ENCODE measurements at places on chromosomes 5 and 9.

GRCh38 chr5:137831105-137831504 is 36.6 kb upstream of the MYOT start:
- no peak for DNase-seq

GRCh38 chr9:95057101-95057500 is 260.4 kb downstream of the FANCC start:
- no peak for DNase-seq

DNA sequence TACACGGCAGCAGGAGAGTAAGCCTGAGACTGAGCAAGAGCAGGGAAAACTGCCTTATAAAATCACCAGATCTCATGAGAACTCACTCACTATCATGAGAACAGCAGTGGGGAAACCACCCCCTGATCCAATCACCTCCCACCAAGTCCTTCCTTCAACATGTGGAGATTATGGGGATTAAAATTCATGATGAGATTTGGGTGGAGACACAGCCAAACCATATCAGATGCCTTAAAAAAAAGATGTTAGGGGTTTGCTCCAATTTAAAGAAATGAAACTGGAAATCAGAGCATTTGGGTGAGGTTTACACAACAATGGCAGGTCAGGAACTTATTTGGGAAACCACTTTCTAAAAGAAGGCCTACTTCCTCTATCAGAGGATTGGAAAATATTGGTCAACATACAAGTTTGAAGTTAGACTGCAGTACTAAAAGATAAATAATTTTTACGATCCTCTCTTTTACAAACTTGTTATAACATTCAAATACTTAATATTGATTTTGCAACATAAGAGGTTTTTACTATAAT is 105.1 kb downstream of the FBN2 start:
- no peak for DNase-seq

DNA sequence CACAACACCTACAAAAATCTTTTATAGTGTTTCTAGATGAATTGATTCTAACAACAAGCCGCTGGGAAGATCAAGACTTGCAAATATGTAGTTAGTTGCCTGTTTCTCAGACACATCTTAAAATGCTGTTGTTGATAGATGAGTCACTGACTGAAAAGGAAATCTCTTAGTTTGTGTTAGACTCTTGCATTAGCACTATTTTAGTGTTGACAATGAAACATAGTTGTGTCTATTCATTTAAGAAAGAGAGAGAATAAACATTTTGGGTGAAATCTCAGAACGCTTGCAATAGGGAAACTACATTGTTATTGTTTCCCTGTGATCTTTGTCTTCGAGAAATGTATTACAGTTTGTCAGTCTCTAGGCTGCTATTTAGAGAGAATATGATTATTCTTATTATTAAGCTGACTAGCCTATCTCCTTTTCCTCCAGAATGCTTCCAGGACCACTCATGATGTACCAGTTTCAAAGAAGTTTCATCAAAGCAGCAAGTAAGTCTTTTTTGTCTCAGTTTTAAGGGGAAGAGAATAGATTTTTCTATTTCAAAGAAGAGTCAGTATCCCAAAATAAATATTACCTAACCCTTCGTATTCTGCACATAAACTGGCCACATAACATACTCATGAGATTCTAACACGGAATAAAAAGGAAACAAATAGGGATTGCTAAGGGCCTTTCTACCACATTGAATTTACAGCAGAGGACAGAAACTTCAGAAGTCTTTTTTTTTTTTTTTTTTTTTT is 285.6 kb downstream of the ARHGAP26 start:
- no peak for DNase-seq

DNA sequence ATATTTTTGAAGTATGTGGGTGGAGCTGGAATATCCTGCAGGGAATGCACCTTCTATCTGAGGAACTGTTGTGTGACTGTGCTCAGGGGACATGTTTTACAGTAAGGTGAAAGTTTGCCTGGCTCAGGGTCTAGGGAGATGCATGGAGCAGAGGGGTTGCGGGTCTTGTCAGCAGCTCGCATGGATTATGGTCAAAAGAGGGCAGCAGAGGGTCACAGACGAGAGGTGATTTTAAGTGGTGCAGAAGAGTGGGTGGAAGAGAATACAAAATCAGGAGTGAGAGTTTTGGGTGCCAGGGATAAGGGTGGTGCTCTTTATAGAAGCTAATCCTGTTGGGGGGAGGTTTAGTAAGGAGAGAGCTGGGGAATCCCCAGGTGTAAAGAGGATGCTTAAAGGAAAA is 53.5 kb upstream of the GRIN3A start:
- peak; percentile 29 for DNase-seq

- DNase-seq = no peak
These were observed 128.1 kb downstream of the FBXO38 start for GRCh38 chr5:148511810-148512347.

Data from CMK (cell line).